ENCODE measurements at places on chromosomes 16 and 17. TPM values are rescaled to one million over a fixed set of nuclear protein-coding genes. Genes with fewer than 3 reads are reported as not detected.

DNA sequence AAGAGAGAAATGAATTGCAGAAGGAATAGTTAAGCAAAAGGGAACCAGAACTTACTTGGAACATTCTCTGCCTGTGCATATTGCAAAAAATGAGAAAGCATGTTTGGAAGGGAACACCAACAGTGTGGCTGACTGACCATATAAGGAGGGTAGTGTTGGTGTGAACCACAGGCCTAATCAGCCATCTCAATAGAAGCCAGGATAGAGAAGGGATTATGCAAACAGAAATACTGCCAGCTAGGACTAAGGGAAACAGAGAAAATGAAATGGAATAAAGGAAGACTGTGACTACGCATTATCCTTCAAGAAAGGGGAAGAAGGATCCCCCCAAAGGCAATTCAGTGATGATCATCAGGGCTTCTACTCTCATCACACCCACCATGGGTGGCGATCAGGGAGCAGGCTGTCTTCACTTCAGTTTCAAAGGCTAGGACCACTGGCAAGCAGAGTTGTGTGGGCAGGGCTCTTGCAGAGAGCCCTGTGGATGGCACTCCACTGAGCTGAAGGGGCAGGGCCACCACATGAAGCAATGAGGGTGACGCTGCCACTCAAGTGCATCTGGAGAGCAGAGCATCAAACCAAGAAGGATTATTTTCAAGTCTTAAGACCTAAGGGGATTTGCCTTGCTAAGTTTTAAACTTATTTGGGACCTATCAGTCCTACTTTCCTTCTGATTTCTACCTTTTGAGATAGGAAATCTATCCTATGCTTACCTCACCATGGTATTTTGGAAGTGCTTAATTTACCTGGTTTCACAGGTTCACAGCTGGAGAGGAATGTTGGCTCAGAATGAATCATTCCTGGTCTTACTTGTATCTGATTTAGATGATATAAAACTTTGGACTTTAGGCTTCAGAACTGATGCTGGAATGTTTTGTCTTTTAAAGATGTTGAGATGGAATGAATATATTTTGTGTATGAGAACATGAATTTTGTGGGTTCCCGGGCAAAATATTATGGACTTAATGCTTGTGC lies 140.5 kb downstream of the SSH2 start:
- H3K4me1 ChIP-seq = peaks cover 31% of the 10 kb centered on the region
- H3K4me3 ChIP-seq = no peak overlapping the region
- H3K27ac ChIP-seq = no peak overlapping the region
- H3K27me3 ChIP-seq = no peaks in the 10 kb centered on the region
- H3K36me3 ChIP-seq = no peaks in the 10 kb centered on the region
- DNase-seq = no peak

GRCh38 chr16:47374629-47375028 lies 86.2 kb downstream of the ITFG1 start:
- H3K4me1 ChIP-seq = peaks cover 18% of the 10 kb centered on the region
- no peaks in the 10 kb centered on the region for H3K27me3 ChIP-seq
- H3K36me3 ChIP-seq = no peaks in the 10 kb centered on the region
- H3K4me3 ChIP-seq = peak overlapping the region; percentile 7

Gene ZFHX3
- 21.8 TPM for total RNA-seq

Gene CCL8
- not detected for total RNA-seq
